ENCODE measurements at places on chromosomes 7 and 10.

DNA sequence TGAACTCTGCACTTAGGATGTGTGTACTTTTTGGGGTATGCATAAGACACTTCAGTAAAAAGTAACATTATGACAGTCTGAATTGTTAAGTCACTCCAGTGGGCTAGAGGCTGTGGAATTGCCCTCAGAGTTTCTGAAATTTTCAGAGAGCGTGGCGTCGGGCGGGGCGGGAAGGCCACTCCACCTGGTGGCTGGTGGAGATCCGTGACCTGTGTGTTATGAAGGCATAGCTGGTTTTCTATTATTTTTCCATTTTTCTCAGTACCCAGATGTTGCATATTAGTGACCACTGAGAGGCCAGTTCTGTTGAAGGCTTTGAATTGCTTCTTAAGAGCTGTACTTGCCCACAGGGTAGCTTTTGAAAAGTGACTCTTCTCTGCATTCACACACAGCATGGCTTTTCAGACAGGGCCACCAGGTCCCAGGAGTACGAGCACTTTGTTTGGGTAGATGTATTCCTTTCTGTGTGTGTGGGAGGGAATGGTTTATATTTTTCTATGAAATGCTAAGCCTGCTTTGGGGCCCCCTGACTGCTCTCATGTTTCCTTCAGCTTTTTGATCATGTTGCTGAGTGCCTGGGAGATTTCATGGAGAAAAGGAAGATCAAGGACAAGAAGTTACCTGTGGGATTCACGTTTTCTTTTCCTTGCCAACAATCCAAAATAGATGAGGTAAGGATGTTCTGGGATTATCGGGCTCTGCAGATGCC lies 52.3 kb downstream of the TACR2 start:
- no peak for DNase-seq

DNA sequence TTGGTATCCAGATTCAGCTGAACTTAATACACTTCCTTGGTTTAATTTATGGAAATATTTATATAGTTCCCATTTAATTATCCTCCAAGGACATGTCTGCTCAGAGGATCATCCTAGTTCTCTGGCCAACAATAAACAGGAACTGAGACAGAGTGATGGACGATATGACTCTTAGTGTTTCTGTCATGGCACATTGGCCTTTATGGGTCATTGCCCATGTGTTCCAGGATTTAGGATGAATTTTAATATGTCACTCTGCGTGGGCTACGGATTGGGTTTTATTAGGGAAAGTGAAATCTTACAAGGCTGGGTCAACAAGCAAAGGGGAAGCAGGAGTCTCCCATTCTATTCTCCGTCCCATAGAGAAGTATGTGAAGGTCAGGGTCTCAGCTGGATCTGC lies 18.8 kb upstream of the TNPO3 start:
- no peak for DNase-seq

DNA sequence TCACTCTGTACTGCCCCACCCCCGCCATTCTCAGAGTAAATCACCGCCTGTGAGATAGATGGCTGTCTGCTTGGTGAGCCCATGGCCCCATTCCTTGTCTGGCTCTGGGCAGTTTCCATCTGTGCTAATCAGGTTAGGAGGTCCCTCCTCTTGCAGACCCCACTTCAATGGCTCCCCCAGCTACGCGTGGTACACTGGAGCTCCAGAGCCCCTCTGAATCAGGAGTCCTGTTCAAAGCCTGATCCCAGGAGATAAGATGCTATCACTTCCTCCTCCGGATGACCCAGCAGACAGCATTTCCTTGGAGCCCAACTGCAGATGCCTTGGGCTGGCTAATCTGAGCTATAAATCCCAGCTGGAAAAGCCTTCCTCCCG lies 122.3 kb downstream of the SH3PXD2A start:
- no peak for DNase-seq

DNA sequence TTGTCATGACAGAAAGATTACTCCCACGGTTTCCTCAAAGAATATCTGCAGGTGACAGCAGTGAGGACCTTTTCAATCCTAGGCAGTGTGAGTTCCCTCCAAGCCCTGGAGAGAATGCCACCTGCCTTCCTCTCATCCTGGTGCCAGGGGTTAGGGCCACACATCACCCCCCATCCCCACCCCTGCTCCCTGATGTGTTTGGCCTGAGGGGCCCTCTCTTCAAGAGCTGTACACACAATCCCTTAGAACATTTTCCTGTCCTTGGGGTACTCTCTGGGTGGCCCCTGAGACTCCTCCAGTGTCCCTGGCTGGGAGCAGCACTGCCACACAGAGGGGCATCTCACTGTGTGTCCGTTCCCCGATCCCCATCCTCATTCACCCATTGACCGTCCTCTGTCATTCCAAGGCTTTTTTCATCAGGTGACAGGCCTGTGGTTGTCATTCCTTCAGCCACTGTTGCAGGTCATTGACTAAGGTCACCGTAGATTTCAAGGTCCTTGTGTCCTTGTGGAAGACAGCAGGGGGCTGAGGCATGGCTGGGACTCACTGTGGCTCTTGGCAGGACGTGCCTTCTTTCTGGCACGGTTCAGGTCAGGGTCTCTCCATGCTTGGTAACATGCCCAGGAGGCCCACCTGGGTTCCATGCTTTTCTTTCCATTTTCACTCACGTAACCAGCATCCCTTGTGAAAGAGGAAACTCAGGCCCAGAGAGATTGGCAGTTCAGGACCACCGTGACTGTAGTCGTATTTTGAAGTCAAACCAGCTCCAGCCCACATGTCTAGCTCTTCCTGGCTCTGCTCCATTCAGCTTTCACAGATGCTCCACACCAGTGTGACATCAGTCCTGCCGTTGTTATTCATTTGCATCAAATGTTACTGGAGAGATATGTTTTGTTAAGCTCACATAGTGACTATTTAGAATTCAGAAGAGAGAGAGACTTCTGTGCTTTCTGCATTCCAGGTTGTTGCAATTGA lies 26.8 kb upstream of the BTBD16 start:
- DNase-seq: no peak

GRCh38 chr7:159212226-159212625 lies 67.6 kb upstream of the VIPR2 start:
- DNase-seq: no peak

DNA sequence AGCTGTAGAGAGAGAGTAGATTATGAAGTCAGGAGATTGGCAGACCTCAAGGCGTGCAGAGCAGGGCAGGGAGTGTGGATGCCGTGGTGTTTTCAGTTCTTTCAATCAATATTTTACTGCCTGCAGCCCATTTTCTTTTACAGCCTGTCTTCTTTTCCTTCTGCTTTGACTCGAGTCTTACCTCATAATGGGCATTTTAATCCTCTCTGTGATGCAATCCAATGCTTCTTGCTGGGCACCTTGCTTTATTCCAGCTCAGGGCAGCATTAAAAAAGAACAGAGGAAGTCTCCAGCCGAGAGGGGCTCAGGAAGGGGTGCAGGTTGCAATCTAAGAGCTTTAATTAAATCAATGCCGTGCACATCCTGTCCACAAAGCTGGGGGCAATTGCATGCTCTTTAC lies 839.0 kb downstream of the LRMDA start:
- DNase-seq: no peak

DNA sequence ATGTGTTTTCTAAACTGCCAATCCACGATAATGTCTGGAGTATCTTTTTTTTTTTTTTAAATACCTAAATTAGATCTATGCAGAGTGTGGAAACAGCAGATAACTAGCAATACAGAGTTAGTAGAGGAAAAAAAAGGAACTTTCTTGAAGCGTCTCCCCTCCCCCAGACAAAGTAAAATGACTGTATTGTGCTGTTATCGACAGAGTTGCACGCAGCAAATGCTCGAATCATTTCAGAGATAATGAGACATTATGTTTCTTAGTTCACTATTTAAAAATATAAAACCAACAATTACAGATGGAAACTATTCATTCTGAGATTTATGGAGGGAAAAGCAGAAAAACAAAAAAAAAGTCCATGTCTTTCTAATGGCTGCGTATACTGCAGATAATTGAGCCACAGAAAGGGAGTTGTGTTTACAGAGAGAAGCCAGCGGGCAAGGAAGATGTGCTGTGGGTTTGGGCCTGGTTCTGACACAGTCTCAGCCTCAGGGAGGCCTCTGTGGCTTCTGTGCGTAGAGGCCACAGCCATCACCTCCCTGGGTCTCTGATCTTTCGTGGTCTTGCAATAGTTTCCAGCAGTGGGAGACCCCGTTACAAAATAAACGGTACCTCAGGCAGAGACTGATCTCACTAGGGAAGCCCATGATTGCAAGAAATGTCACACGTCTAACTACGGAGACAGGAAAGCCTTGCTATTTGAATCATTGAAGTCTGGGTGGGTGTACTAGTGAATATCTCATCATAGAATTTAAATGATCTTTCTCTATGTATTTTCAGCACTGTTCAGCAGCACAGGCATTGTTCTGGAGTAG lies 19.1 kb upstream of the KLF6 start:
- DNase-seq: peak; percentile 72

DNA sequence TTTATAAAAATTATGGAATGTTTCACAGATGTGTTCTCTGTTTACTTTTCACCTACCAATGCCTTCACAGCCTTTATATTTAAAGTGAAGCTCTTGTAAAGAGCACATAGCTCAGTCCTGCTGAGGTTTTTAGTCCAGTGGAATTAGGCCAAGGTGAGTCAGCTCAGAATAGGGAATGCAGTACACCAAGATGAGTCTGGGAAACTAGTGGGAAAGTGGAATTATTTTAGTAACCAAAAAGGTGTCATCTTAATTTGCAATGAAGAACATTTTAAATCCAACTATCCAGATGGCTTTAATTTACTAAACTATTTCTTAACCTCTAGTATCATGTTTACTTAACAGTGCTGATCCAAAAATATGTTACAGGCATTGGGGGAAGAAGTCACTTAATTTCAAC lies 236.3 kb upstream of the CTBP2 start:
- DNase-seq: no peak

Measured in stimulated activated CD4-positive, alpha-beta T cell treated with anti-CD3 and anti-CD28 coated beads, Interleukin-2, amount 100 ng/mL, for 24 hours (primary cell).